Kidney (tissue), 22 donors: ENCODE measurements at places on chromosomes 6 and 20. TPM values are rescaled to one million over a fixed set of nuclear protein-coding genes. Genes with fewer than 3 reads are reported as not detected.

DNA sequence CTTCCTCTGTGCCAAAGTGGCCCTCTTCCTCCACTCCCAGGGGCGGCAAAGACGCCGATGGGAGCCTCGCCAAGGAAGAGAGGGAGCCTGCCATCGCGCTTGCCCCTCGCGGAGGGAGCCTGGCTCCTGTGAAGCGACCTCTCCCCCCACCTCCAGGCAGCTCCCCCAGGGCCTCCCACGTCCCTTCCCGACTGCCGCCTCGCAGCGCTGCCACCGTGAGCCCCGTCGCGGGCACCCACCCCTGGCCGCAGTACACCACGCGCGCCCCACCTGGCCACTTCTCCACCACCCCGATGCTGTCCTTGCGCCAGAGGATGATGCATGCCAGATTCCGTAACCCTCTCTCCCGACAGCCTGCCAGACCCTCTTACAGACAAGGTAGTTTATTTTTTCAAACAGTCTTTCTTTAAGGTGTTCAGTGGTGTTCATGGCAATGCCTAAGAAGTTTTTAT lies 64.9 kb downstream of the FNDC1 start:
- H3K27me3 ChIP-seq = peaks cover 13% of the 10 kb centered on the region
- H3K27ac ChIP-seq = no peak overlapping the region
- no peaks in the 10 kb centered on the region for H3K36me3 ChIP-seq
- no peak for DNase-seq

The ZNF337 gene
- 9.2 TPM for polyA plus RNA-seq

GRCh38 chr20:23356203-23356602 lies 5.6 kb downstream of the NXT1 start:
- no peak for DNase-seq
- H3K27me3 ChIP-seq = no peaks in the 10 kb centered on the region
- H3K27ac ChIP-seq = no peak overlapping the region
- H3K36me3 ChIP-seq = peaks cover 2% of the 10 kb centered on the region
- no peak overlapping the region for H3K4me3 ChIP-seq

GRCh38 chr6:139533573-139534471 lies 159.4 kb upstream of the CITED2 start:
- H3K27ac ChIP-seq = peak overlapping the region; percentile 60
- H3K4me3 ChIP-seq = no peak overlapping the region
- peaks cover 15% of the 10 kb centered on the region for H3K4me1 ChIP-seq
- no peaks in the 10 kb centered on the region for H3K36me3 ChIP-seq
- DNase-seq = no peak

GRCh38 chr20:32474967-32475811 lies 109.9 kb downstream of the NOL4L start:
- peak; percentile 95 for DNase-seq
- peak overlapping the region; percentile 53 for H3K4me3 ChIP-seq
- H3K27ac ChIP-seq = peak overlapping the region; percentile 92

DNA sequence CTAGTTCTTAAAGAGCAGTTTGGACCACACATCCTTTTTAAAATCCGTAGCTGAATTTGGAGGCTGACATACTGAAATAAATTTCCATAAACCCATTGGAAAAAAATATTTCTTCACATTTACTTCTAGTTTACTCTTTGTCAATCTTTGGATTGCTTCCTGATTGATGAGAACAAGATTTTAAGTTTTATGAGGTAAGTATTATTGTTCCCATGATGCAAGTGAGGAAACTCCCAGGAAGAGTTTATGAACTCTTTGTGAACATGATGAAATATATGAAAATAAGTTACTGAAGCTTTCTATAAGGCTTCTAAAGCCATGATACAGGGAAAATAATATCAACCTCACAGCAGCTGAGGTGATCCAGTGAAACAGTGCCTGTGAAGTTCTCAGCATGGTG lies 320.0 kb downstream of the GJA1 start:
- no peak for DNase-seq
- no peak overlapping the region for H3K4me3 ChIP-seq
- H3K4me1 ChIP-seq = no peaks in the 10 kb centered on the region
- no peak overlapping the region for H3K27ac ChIP-seq
- H3K27me3 ChIP-seq = no peaks in the 10 kb centered on the region
- H3K36me3 ChIP-seq = no peaks in the 10 kb centered on the region

DNA sequence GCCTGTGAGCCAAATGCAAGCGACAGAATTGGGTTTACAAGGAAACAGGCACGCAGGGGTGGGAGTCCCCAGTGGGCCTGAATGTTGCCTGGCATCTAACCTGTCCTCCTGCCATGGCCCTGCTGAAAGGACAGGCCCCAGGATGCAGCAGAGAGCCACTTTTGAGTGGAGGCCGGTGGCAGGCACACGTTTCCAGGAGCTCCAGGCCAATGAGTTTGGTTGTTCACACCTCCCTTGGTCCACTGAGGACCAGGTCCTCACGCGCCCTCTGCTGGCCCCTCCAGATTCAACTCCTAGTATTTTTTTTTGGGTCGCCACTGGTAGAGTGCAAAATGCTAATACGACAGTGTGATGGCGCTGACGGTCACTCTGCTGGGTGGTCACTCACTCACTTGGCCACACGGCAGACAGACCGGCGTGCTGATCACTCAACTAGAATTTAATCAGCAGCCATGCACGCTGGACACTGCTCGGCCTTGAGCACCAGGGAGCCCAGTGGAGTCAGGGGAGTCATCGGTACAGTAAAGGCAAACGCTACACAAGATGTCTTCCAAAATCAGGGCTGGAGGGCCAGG lies 81.7 kb upstream of the NFATC2 start:
- peak; percentile 65 for DNase-seq
- no peak overlapping the region for H3K4me3 ChIP-seq
- no peaks in the 10 kb centered on the region for H3K27me3 ChIP-seq
- H3K4me1 ChIP-seq = no peaks in the 10 kb centered on the region
- H3K36me3 ChIP-seq = no peaks in the 10 kb centered on the region
- H3K27ac ChIP-seq = no peak overlapping the region

DNA sequence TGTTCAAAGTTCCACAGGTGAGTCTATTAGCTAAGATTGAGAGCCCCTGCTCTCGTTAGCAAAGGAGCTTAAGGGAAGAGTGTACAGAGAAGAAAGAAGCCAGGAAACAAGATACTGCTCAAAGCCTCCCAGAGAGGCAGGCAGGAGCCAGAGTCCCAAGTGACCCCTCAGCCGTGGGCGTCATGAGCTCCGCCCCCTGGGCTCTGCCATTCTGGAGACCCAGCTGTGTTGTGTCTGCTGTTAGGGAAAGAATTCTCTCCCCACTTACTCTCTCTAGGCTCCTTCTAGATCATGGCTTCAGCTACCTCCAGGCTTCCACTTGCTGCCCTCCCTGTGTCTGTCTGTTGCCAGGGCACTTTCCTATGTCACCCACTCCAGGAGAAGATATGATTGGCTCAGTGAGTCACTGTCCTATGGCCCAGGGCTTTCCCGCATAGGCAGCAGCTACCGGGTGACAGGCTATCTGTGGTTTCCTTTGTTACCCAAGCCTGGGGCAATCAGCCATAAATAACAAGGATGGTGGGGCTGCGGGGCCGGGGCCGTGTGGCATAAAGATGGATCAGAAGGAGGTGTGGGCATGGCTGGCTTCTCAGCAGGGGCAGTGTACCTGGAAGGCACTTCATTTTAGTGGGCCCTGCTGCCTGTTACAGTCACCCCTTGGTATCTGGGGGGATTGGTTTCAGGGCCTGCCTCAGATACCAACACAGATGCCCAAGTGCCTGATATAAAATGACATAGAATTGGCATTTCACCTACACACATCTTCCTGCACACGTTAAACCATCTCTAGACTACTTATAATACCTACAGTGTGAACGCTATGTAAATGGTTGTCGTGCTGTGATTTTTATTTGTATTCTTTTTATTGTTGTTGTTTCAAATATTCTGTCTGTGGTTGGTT lies 118.9 kb downstream of the ARMC2 start:
- DNase-seq = peak; percentile 88
- H3K4me3 ChIP-seq = no peak overlapping the region
- H3K36me3 ChIP-seq = no peaks in the 10 kb centered on the region
- H3K27me3 ChIP-seq = no peaks in the 10 kb centered on the region

The RIMS4 gene
- polyA plus RNA-seq = not detected
